ENCODE measurements at places on chromosomes 7 and 10.

DNA sequence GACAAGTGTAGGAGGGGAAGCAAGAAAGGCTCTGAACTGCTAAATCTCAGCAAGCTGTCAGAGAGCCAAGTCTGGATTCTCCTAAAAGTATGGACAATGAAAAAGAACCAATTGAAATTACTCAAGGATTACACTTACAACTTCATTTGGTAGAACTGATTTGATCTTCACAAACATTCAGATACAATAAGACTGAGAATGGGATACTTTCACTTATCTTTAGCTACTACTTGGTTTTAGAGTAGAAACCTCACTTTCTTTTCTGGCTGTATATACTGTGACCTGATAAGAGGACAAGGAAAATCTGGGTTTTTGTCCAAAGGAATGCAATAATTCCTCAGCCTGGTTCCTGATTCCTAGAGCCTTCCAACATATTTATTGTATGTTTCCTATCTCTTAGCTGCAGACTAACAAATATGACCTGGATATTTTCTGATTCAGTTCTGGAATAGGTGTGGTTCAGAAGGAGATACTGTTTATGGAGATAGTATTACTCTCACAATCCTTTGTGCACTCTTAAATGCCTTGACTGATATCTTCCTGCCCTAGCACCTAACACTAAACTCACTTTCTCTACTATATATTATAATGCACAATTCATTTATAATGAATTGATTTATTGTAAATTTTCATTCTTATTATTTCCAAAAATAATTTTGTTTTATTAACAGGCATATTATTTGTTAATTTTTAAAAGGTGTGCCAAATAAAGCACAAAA is 7.3 kb downstream of the SEMA3A start:
- DNase-seq: no peak

DNA sequence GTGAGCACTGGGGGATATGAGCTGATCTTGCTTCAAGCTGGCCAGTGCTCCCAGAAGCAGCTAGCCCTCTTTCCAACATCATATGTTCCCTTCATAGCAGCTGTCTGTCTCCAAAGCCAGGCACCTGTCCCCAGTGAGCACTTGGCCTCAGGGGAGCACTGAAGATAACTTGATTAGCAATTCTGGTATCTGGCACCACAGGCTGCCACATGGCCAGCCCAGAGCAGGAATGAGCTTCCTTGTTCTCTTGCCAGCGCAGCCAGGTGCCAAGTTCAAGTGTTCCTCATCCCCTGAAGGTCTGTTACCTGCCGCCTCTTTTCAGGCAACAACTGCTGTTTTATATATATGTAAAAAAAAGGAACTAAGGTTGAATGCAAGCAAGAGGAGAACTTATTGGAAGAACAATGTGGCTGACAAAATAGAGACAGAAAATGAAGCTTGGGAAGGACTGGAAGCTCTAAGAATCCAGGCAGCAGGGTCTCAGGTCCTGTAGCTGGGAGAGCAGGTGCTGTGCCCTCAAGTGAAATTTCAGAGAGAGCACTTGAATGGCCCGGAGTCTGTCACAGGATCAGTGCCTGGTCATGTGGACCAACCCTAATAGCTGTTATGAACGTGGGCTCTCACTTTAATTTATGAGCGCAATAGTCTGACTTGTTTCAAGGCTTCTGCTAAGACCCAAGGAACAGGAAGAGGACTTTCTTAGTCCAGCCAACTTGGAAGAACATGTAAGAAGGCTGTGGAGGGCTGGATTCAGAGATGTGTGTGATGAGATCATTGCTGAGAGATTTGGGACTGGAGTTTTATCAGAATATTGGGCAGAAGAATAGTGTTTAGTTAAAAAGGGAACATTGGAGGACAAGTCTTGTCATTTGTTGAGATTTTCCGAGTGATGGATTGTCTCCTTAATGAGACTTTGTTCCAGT is 267.2 kb downstream of the GLRX3 start:
- no peak for DNase-seq

- no peak for DNase-seq
Measured at GRCh38 chr10:126122881-126123280, 226.5 kb downstream of the FANK1 start.

- DNase-seq: no peak
Measured at GRCh38 chr10:1571587-1572237, 165.6 kb downstream of the ADARB2 start.

GRCh38 chr10:28711776-28712175 is 34.5 kb downstream of the BAMBI start:
- DNase-seq: no peak

GRCh38 chr10:131806646-131807317 is 94.0 kb upstream of the PPP2R2D start:
- no peak for DNase-seq

GRCh38 chr7:113044394-113044793 is 42.2 kb downstream of the GPR85 start:
- no peak for DNase-seq

GRCh38 chr7:138886501-138886917 is 88.5 kb upstream of the ATP6V0A4 start:
- DNase-seq: no peak

DNA sequence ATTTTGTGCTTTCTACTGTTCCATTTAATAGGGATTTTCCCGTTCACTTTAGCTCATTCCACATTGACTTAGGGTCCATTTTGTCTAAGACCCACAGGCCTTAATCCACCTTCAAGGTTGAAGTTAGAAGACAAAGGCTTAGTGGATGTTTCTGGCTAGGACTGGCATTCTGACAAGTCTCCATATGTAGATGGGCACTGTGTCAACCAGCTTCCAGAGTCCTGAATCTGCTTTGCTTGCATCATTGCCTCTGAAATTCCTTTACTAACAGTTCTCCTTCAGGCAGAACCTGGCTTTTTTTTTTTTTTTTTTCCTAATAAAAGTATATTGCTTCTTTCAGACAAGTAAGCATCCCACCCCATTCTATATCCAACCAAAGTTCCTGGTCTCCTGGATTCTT is 69.6 kb upstream of the PDCD4 start:
- DNase-seq: no peak

DNA sequence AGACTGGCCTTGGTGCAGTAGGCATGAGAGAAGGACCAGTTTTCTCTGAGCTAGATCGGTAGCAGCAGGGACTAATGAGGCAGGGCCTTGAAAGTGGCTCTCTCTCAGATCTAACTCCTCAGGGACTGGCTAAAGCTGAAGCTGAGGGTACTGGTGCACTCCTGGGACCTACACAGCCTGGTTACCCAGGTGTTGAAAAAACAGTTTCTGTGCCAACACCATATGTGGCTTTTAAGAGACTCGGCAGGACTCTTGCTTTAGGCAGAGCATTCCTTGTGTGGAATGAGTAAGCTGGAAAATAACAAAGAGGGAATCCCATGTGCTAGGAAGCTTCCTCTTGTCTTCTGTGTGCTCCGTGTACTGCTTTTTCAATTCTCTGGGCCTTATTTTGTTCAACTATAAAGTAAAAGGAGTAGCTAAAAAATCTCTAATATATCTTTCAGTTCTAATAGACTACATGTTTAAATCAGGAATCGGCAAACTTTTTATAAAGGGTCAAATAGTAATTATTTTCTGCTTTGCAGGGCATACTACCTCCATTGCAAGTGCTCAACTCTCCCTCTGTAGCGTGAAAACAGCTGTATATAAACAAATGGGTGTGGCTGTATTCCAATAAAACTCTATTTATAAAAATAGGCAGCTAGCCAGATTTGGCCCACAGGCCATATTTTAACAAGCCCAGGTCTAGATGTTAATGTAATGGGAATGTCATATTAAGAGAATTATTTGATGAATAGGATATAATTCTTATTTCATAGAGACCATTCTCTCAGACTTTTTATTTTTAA is 186.1 kb upstream of the KAT6B start:
- no peak for DNase-seq

DNA sequence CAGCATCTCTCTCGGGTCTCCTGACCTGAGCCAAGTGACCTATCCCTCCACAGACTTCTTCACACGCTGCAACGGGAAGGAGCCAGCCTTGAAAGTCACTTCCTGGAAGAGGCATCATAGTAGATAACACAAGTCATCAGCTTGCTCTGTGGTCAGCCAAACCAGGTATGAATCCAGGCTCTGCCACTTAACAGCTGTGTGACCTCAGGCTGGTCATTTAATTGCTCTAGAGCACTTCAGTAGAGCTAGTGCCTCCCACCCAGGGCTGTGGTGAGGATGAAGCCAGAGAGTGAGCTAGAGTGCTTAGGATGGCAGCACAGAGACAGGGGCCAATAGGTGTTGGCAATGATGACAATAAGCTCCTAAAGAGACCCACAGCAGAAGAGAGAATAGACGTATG is 247.7 kb upstream of the ZMIZ1 start:
- DNase-seq: no peak

DNA sequence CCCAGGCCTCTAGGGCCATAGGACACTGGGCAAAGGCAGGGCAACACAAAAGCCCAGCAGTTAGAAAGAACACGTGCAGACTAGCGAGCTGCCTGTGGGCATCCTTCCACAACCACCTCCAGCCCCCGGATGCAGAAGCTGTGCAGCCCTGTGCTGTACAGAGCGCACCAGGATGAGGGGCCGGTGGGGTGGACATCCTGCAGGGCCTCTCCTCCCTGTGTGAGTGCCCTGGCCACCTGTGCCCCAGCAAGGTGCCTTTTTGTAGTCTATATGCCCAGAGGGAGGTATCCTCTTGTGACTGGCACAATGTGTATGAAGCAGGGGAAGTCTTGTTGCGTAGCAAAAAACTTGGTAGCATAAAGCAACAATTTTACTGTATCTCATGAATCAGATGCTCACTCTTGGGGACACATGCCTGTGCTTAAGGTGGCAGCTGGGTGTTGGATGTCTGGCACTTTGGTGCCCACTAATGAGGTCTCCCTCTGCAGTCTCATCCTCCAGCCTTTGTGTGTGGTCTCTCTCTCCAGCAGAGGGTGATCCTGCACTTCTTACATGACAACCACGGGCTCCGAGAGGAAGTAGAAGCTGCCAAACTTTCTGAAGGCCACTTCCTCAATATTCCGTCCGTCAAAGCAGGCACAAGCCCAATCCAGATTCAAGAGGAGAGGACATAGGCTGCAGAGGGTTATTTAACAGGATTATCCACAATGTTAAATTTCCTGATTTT is 8.7 kb downstream of the NCAPG2 start:
- peak; percentile 20 for DNase-seq
